ENCODE measurements at places on chromosomes 13 and 19.

DNA sequence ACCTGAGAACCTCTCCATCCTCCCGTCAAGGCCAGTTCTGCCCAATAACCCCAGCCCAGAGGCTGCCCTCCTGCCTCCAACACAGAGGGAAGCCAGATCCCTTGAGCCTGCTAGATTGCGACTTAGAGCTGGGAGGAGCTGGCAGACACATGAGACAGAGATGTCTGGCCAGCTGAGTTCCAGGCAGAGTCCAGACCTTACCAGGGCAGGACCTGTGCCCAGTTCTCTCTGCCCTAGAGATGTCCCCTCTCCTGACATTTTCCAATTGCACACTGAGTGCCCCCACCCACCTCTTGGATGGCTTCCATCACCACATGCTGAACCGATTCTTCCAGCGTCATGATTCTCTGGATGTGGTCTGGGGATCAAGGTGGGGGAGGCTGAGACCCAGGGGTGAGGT, 3.0 kb downstream of the HOOK2 start:
- no peak for DNase-seq

DNA sequence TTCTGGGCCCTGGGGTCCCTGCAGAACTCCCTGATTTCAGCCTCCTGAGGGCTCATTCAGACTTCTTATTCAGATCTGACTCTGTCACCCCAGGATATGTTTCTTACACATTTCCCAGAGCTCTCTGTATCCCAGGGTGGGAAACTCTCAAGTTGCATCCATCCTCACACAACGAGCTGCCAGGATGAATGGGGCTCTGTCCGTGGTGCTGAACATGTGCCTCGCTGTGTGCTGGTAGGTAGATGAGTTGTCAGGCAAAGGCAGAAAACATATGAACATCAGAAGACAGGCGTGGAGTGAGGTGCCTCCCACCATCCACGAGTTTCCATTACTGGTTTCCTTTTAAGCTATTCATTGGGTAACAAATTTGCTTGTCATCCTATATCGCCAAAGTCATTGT, 11.4 kb upstream of the IGFL1 start:
- DNase-seq: peak; percentile 6

DNA sequence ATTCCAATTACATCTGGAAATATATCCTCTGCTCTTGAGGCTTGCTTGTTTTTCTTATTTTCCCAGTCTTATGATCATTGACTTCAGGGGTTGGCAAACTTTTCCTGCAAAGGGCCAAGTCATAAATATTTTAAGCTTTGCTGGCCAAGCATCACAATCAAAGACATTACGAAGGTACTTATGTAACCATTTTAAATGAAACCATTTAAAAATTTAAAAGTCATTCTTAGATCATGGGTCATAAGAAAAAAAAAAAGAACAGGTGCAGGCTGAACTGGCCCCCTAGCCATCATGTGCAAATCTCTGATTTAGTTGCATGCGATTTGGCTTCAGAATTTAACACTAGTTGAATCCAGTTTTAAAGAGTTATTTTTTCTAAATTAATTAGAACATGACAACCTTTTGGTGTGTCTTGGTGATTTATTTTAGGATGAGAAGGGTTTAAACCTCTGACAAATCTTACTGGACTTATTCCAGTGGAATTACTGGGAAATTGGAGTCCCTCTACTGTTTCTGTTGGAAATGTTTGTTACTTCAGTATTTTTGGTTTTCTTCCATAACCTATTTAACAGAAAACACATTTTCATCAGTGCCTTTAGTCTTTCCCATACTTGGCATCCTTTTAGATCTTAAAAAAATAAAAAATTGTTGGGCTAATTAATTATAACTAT, 148.1 kb downstream of the NHLRC3 start:
- DNase-seq: no peak

DNA sequence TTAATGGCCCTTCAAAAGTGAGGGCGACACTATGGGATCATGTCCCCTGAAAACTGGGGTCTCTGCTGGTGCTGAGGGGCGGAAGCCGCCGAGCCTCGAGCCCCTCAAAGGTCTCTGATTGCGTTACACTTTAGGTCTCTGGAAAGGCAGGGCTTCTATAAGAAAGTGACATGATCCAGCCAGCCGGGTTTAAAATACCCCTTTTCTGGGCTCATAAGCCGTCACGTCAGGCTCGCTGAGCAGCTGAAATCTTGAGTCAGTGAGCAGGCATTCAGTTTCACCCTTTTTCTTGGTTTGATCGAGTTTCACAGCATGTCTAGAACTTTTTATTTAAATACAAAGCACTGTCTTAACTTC, 600 bp upstream of the HMGB1 start:
- DNase-seq: peak; percentile 11

- peak; percentile 79 for DNase-seq
These were observed 277.8 kb downstream of the FOXO1 start for GRCh38 chr13:40388617-40389016.

DNA sequence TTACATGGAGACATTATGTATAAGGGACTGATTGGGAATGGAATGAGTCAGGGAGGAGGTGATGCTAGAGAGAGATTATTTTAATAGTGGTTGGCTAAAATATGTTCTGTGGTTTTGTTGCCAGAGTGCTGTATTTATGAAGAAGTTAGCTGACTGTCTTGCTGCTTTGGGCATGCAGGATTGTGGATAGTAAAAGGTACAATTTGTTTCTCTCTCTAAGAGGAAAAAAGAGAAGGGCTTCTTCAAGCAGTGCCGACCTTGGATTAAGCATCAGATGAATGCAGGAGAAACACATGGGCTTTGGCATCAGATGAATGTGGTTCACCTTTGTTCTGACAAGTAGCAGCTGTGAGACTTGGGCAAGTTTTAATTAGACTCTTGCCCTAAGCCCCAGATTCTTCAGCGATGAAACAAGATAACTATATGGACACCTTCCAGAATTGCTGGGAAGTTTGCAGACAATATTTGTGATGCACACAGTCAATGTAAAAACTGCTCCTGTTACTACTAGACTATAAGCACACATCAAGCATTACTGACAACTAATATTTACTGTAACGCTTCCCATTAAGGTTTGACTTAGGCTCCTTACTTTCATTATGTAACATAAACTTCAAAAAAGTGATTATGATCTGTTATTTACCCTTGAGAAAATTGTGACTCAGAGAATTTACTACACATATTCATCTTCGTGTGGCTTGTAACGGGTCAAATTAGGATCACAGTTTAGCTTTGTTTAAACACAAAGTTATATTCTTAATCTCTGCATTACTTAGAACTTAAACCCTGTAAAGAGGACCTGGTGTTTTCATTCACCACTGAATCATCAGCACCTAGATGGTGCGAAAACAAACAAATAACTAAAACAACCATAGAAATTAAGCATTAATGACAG, 824.0 kb downstream of the PCDH9 start:
- no peak for DNase-seq

- no peak for DNase-seq
These were observed 9.1 kb upstream of the CDC16 start for GRCh38 chr13:114225610-114226009.

- no peak for DNase-seq
These were observed 38.7 kb downstream of the IGFL2 start for GRCh38 chr19:46186717-46187101.

DNA sequence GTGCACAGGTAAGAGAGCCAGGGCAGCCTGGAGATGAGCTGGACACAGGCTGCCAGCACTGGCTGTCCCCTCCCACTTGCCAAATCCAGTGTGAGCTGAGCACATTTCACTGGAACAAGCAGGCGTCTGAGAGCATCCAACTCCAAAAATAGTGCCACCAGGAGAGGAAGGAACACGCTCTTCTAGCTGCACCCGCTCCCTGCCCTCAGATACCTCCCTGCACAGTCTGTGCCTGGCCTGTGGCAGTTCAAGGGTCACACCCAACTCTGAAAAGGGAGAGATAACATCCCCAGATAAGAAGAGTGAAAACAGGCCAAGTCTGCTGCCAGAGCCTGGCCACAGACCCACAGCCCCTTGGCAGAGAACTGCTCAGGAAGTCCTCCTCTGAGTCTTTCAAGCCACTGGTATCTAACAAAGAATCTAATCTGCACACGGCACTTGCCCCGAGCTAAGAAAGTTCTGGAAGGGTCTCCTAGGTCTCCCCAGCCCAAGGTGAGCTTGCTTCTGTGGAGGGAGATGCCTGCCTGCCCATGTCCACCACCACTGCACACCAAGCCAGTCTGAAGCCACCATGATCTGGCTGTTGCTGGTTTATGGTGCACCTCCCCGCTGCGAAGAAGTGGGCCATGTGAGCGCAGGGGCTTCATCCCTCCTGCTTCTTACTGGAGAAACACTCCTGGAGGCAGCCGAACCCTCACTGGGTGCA, 14.7 kb downstream of the ELL start:
- no peak for DNase-seq

GRCh38 chr13:75356421-75356820, 125.5 kb downstream of the TBC1D4 start:
- DNase-seq: no peak

- DNase-seq: no peak
These were observed 23.1 kb upstream of the TNFSF14 start for GRCh38 chr19:6693056-6693471.

DNA sequence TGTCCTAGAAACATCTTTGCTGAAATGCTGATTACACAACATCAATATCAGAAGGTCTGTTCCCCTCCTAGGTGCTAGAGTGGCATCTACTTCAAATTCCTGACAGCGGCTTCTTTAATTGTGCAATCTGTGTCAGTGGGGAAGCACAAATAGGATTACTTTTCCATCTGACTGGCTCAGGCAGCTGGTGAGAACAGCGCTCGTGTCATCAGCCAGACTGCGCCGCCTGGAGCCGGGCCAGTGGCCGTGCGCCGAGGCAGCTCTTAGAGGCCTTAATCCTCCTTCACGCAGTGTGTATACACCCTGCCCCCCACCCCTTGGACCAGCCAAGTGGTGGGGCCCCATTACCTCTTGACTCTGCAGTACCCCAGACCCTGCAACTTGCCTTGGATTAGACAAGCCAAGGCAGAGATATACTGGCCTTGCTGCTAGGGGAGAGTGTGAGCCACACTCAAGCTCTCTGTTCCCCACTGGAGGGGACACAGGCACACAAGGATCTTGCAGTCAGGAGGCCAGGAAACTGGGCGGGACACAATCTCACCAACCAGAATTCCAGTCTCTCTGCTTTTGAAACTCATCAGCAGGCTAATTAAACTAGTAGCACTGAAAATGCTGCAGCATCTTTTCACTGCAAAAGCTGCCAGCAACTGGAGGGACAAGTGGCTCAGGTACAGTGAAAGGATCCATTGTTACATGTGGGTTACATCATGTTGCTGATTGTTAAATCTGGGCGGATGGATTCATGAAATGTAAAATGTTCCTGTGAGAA, 48.9 kb upstream of the EPHX3 start:
- no peak for DNase-seq

- no peak for DNase-seq
These were observed 171.9 kb downstream of the TBC1D4 start for GRCh38 chr13:75309981-75310580.

GRCh38 chr13:100645382-100645781, 29.2 kb downstream of the TMTC4 start:
- DNase-seq: no peak

GRCh38 chr13:109724603-109725002, 61.8 kb downstream of the IRS2 start:
- DNase-seq: no peak

DNA sequence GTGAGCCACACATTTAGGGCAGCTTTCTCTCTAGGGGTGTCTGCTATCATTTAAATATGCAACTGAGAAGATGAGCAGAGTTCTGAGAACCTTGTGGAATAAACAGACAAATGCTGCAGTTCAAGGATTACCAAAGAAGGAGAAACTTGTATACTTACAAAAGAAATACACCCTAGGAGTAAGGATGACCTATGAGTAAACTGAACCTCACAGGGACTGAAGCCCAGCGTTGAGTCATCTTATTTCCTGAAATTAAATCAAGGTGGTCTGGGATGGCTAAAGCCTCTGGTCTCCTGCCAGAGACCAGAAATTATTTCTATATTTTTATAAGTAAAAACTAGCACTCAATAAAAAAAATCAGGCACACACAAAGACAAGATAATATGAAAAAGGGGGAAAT, 40.1 kb downstream of the FAM216B start:
- no peak for DNase-seq

GRCh38 chr19:38841180-38841766, 8.5 kb downstream of the HNRNPL start:
- no peak for DNase-seq

GRCh38 chr13:92255526-92255925, 857.1 kb downstream of the GPC5 start:
- DNase-seq: no peak

- no peak for DNase-seq
These were observed 5.1 kb downstream of the ZNF565 start for GRCh38 chr19:36209372-36209771.

DNA sequence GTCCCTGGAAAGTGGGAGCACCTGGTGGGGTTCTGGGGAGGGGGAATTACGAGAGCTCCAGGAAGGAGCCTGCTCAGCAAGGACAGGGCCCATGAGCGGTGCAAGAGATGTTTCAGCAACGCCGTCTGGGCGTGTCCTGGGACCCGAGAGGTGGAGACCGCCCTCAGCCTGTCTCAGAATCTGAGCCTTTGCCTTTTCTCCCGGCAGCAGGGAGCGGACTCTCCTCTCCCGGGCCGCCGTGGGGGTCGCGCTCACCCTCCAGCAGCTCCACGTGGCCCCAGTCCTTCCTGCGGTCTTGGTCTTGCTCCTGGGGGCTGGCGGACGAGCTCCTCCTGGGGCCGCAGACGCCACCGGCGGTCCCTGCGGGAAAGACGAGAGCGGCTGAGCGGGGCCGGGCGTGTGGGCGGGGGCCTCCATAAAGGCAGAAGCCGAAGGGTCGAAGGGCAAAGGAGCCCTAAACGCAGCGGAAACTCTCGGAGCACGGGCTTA, 714 bp downstream of the POLRMT start:
- no peak for DNase-seq

DNA sequence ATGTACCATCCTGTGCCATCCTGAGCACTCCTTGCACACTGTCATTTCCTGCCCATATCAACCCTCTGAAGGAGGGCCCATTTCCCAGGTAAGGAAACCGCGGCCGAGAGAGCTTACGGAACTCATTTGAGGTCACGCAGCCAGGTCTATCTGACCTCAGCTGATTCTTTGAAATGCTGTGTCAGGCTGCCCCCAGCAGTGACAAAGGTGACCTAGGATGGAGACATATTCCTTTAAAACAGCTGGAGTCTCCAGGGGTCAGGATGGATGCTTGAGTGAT, 42.2 kb upstream of the VSTM2B start:
- no peak for DNase-seq

All from stimulated activated CD4-positive, alpha-beta T cell treated with anti-CD3 and anti-CD28 coated beads, TNF-alpha, amount 100 ng/mL, for 48 hours (primary cell).